Right kidney (tissue), 9 donors: ENCODE measurements at places on chromosomes 6 and 20.

GRCh38 chr6:133951881-133952814, 876 bp upstream of the TBPL1 start:
- DNase-seq = peak; percentile 90

- no peak for DNase-seq
These were observed 49.5 kb downstream of the TRIM38 start for GRCh38 chr6:26012061-26012460.

- DNase-seq = no peak
These were observed 172.8 kb downstream of the BACH2 start for GRCh38 chr6:90123831-90124230.

DNA sequence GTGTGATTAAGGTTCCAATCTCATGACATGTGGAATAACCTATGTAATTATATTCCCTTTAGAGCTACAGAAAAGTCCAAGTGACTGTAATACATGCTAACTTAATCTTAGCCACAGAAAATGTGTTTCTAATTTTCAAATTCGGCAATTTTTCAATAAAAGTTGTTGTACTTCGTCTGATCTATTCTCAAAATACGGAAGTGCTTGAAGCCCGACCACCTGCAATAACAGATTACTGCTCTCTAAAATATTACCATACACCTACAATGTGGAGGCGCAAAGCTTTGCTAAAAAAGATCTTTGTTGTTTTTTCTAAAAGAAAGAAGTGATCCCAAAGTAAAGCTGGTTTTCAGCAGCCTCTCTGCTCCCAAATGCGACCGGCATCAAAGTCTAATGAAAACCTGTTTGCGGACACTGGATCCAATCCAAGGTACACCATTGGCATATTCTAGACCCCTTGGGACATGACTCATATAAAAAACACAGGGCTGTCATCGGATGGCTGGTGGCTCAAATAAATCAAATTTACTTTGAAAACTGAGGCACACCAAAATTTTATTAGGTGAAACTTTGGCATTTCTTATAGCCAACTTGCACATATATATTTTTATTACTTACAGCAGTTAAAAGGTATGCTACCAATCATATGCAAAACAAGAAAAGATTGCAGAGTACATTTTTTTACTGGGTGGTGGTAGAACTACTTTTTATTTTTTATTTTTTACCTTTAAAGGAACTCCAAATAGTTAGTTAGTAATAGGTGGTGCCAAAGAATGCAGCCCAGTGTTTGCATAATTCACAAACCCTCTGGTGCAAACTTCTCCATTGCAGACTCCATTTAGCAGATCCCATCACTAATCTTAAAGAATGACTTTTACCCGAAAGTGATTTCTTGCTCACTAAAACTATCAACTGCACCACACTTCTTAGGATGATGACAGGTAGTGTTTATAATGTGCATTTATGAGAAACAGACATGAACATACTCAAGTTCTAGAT, 118.7 kb upstream of the TBX18 start:
- no peak for DNase-seq

DNA sequence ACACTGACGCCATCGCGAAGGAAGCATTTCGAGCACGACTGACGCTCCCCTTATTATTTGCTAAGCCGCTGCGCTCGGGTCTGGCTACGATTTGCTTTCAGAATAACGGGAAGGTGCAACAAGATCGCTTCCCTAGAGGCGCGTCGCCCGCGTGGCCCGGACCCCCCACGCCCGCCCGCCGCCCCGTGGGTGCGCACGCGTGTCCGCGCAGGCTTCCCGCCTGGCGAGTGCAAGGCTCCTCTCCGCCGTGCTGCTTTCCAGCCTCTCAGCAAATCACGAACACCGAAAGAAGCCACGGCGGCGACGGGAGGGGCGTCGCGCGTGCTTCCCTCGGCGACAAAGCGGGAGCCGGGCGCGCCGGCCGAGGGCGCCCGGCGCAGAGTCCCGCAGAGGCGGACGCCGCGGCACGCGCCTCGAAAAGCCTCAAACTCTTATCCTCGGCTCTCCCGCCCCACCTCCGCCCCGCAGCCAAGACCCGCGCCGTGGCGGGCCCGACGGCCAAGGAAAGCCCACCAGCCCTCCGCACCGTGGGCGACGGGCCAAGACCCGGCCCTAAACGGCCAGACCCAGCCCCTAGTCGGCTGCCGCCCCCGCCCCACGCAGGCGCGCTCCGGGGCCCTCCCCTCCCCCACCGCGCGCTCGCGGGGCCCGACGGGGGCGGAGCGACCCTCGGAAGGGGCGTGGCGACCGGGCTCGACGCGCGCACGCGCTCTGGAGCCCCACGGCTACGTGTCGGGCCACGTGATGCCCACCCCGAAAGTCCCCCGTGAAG, 987 bp upstream of the QKI start:
- peak; percentile 98 for DNase-seq

DNA sequence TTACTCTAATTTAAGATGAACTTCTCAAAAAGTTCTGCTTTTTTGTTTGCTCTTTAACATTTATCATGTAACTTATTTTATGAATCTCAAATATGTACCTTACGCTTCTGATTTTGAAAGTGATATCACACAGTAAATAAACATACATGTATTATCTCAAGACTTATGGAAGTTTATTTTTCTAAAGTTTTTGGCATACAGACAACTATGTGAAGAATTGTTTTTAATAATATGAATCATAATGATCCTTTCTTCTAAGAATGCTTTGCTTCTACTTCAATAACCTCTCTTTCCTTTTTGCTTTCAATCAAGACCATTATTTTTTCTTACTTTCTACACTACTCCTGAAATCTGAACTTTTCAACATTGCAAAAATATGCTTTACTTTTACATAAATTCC, 816.4 kb downstream of the EYS start:
- DNase-seq = no peak

- peak; percentile 42 for DNase-seq
These were observed 45.8 kb downstream of the TM9SF4 start for GRCh38 chr20:32155017-32155981.

GRCh38 chr6:89257781-89258180, 40.6 kb upstream of the GABRR1 start:
- no peak for DNase-seq

DNA sequence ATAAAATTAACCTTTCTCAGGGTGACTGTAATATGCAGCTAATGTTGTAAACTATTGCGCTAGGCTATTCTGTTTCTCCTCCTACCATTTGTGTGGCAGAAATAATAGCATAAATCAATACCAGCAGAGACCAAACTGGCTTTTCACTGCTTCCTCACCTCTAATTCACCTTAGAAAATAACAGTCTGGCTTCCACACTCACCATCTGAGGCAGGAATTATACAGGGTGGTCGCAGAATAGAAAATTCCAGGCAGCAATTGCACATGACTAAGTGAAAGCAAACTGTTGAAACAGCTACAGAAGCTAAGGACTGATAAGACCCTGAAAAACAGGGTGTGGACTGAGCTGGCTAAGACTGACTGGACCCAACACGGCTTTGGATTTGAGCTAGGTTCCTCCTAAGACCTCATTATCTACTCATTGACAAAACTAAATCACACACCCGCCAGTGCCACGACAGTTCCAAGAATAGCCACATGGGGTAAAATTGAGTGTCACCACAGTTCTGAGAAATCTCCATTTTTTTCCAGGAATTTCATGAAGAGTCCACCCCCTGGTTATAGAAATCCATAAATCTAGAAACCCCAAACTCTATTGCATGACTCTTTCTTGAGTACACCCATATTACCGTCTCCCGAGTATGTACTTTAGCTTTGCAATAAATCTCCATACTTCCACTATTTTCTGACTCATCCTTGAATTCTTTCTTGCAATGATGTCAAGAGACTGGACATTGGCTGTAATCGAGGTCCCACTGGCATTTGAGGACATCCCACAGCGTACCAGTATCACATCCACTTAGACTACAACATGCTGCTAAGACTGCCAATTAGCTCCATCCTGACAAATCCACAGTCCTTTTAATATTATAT, 60.9 kb upstream of the KCNQ5 start:
- DNase-seq = no peak

GRCh38 chr20:47241345-47241781, 115.1 kb downstream of the ZMYND8 start:
- no peak for DNase-seq

- no peak for DNase-seq
These were observed 12.7 kb downstream of the STX11 start for GRCh38 chr6:144162977-144163376.

DNA sequence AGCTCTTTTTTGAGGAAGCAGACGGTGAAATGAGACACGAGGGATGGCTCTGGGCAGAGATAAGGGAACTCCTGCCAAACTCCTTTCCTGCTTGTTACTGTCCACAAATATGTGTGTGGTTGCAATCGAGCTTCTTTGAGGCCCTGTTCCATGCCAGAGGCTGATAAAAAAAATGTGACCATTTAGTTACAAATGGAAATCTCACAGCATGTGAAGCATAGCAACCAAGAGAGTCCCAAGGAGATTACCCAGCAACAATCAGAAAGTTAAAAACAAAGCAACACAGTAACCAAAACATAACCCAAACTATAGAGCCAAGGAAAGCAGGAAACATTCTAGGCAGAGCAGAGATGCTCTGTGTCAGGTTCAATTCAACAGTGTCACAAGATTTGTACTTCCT, 35.4 kb upstream of the HMGN3 start:
- no peak for DNase-seq

GRCh38 chr20:62357187-62357667, 9.9 kb downstream of the LAMA5 start:
- DNase-seq = peak; percentile 13

DNA sequence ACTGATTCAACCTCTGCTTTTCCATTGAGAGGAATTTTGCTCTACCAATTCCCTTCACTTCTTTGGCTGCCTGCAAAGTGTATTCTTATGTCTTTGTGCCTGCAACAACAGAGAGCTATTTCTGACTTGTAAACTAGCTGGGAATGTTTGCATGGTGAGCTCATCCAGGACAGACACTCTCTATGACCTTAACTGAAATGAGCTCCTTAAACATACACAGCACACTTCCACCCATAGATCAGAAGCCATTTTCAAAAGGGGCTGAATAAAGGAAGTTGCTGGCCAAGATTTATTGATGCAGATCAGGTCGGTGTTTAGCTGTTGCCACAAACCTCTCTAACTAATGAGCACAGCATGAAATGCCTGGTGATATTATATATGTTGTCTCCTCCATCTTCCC, 377.7 kb downstream of the BTBD9 start:
- DNase-seq = peak; percentile 9

DNA sequence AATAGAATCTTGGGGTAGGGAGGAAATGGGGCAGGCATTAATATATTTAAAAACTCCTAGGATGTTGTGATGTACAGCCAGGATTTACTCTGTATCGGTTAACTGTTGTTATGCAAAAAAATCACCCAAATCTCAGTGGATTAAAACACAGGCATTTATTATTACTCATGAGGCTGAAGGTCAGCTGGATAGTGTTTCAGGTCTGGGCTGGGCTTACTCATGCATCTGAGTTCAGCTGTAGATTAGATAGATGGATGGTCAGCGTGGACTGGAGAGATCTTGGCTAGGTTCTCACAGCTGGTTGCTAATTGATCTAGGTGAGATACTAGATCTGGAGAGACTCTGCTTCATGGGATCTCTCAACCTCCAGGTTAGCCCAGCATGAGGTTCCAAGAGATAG, 131.4 kb downstream of the BTBD3 start:
- no peak for DNase-seq

DNA sequence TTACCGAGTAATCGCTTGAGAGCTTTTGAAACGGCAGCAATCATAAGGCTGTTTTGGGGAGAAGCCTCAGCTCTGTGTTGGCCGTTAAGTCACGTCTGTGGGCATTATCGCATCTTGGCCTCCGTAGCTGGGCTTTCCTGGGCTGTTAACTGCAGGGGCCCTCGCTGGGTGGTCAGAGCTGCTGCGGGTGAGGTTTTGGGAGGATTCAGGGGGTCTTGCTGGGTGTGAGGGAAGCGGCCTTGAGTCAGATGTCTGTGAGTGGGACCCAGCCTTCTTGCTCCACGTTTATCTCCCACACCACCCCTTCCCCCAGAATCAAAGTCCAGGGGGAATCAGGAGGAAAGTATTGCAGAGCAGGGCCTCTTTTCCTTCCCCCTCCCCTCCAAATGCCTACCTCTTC, 3.2 kb upstream of the APCDD1L start:
- no peak for DNase-seq

- DNase-seq = no peak
These were observed 80.2 kb downstream of the LRRC1 start for GRCh38 chr6:53874964-53875363.

- DNase-seq = no peak
These were observed 44.1 kb downstream of the PTK7 start for GRCh38 chr6:43120101-43120763.

- no peak for DNase-seq
These were observed 26.3 kb downstream of the CDH26 start for GRCh38 chr20:59984541-59984940.

- DNase-seq = no peak
These were observed 56.5 kb downstream of the PTPRK start for GRCh38 chr6:128463942-128464341.

GRCh38 chr20:58173930-58174707, 54.3 kb downstream of the ANKRD60 start:
- DNase-seq = no peak
